ENCODE measurements at places on chromosomes 6 and 20. TPM values are rescaled to one million over a fixed set of nuclear protein-coding genes. Genes with fewer than 3 reads are reported as not detected.

DNA sequence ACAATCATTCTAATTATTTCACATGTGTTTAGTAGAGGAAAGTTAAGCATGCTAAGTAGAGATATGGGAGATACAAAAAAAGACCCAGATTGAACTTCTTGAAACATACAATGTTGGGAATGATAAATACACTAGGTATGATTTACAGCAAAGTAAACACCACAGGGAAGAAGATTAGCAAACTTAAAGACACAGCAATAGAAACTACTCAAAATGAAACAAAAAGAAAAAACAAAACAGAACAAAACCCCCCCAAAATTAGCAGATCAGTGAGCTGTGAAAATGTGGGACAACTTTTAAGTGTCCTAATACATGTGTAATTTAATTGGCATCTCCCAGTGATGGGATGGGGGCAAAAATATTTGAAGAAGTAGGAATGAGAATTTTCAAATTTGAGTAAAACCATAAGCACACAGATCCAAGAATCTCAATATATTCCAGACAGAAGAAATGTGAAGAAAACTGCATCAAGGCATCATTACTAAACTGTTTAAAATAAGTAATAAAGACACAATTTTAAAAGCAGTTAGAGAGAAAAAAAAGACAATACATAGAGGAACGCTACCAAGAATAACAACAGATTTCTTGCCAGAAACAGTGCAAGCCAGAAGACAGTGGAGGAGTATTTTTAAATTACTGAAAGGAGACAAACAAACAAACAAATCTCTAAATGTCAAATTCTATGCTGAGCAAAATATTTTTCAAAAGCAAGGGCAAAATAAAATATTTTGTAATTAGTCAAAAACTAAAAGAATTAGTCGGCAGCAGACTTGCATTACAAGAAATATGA is 473.7 kb downstream of the QKI start:
- no peak overlapping the region for H3K4me3 ChIP-seq
- no peaks in the 10 kb centered on the region for H3K27me3 ChIP-seq
- H3K4me1 ChIP-seq: no peaks in the 10 kb centered on the region
- no peak overlapping the region for H3K27ac ChIP-seq
- DNase-seq: no peak

GRCh38 chr6:157219201-157220200 is 103.8 kb downstream of the TMEM242 start:
- H3K27ac ChIP-seq: no peak overlapping the region
- no peaks in the 10 kb centered on the region for H3K27me3 ChIP-seq
- H3K36me3 ChIP-seq: no peaks in the 10 kb centered on the region
- no peaks in the 10 kb centered on the region for H3K4me1 ChIP-seq

DNA sequence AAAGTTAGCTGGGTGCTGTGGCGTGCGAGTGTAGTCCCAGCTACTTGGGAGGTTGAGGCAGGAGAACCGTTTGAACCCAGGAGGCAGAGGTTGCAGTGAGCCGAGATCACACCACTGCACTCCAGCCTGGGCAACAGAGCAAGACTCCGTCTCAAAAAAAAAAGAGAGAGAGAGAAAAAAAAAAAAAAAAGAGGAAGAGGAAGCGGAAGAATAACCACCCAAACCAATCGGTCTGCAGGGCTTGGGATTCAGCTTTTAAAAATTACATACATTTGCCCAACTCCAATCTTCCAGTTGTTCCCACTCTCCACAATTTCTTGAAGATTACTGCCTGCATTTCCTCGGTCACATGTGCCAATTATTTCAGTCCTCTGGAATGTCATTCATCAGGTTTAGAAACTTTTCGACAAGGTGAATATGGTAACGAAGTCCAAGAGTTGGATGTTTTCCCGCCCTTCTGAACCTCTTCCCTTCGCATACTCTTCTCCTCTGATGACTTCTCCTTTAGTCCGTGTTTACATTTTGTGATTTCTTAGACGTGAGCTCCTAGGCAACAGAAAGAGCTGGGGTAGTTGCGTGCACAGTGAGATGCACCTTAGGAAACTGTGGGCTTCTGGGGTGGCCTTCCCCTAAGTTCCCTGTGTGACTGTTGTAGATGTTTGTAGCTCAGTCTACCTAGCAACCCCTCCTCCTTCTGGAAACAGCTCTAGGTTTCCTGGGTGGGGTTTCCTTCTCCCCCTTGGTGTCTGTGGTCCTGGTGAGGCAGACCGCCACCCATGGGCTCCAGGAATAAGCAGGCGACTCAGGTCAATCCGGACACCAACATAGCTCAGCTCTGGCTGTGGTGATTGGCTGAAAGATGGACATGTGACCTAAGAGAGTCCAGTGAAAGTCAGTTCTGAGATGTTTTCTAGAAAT is 63.0 kb upstream of the NCOA3 start:
- DNase-seq: no peak
- H3K4me3 ChIP-seq: no peak overlapping the region
- H3K27me3 ChIP-seq: no peaks in the 10 kb centered on the region
- H3K36me3 ChIP-seq: no peaks in the 10 kb centered on the region

Gene RFX6
- 1.8 TPM for total RNA-seq

- no peak for DNase-seq
- peaks cover 90% of the 10 kb centered on the region for H3K27me3 ChIP-seq
- no peak overlapping the region for H3K27ac ChIP-seq
- H3K4me1 ChIP-seq: peaks cover 7% of the 10 kb centered on the region
- peak overlapping the region; percentile 43 for H3K4me3 ChIP-seq
Observed at GRCh38 chr6:1383729-1384548, 5.4 kb upstream of the FOXF2 start.

- no peaks in the 10 kb centered on the region for H3K4me1 ChIP-seq
- H3K27me3 ChIP-seq: no peaks in the 10 kb centered on the region
- no peak for DNase-seq
- no peak overlapping the region for H3K4me3 ChIP-seq
Observed at GRCh38 chr6:1789092-1789491, 179.4 kb downstream of the FOXC1 start.

DNA sequence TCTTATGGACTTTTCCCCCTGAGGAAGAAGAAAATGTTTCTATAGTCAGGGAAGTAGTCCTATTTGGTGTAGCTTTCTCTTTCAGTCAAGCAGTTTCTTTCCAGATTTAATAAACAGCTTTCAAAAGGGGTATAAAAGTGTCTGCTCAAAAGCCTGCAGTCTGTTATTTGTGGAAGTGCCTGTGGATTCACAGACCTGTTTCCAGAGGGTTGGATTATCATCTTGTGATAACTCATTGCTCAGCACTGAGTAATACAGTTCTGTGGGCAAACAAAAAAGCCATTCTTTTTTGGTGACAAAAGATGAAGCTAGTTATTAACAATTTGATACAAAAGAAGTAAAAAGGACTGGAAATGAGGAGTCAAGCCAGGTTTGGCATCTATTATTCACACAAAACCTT is 358.2 kb upstream of the ID4 start:
- no peaks in the 10 kb centered on the region for H3K4me1 ChIP-seq
- no peak for DNase-seq

GRCh38 chr20:37356387-37356786 is 10.4 kb downstream of the SRC start:
- peak; percentile 76 for DNase-seq
- no peaks in the 10 kb centered on the region for H3K36me3 ChIP-seq
- H3K27ac ChIP-seq: peak overlapping the region; percentile 72
- H3K27me3 ChIP-seq: no peaks in the 10 kb centered on the region
- H3K4me3 ChIP-seq: no peak overlapping the region

- no peaks in the 10 kb centered on the region for H3K4me1 ChIP-seq
- H3K27ac ChIP-seq: no peak overlapping the region
- no peaks in the 10 kb centered on the region for H3K27me3 ChIP-seq
Observed at GRCh38 chr20:50003253-50003656, 20.5 kb downstream of the SNAI1 start.

- no peaks in the 10 kb centered on the region for H3K36me3 ChIP-seq
- no peak for DNase-seq
- H3K4me3 ChIP-seq: no peak overlapping the region
- no peak overlapping the region for H3K27ac ChIP-seq
- H3K4me1 ChIP-seq: no peaks in the 10 kb centered on the region
- no peaks in the 10 kb centered on the region for H3K27me3 ChIP-seq
Observed at GRCh38 chr6:167329014-167329413, 4.1 kb downstream of the TTLL2 start.

Gene CFAP206
- total RNA-seq: 0.66 TPM
